ENCODE measurements at places on chromosomes 2 and 18.

DNA sequence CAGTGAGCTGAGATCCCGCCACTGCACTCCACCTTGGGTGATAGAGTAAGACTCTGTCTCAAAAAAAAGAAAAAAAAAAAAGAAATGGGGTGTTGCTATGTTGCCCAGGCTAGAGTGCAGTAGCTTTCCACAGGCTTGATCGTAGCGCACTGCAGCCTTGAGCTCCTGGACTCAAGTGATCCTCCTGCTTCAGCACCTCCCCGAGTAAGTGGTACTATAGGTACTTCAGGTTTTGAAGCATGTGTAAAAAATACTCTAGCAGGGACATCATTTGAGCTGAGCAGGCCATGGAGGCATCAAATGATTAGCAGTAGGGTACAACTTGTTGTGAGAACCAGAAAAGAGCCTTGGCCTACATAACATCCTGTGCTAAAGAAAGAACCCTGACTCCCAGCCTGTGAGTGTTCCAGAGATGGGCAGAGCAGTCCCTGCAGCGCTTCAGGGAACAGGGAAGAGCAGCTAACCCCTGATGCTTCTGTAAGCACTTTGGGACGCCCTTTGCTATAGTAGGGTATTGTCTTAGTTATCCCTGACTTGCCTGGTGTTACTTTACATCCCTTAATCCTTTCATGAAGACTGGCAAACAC, 119.1 kb downstream of the NEDD4L start:
- no peak for DNase-seq

DNA sequence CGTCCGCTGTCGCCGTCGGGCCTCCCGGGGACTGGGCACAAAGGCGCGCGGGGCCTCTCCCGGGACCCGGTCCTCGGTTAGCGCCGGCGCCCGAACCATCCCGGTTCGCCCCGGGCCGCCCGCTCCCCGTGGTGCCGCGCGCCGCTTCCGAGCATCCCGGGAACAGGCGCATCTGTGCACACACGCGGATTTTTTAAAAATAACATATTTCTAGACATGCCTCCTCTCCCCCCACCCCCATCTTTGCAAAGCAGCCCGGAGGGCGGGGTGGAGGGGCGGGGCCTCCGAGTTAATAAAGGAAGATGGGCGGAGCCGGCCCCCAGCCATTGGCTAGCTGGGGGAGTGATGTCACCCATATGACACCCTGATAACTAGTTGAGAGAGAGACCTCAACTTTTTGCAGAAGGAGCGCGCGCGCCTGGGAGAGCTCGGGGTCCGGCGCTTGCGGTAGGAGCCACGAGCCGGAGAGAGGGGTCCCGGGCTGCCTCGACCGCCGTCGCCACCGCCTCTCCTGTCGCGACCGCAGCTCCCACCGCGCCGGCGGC, at the start of gene SOX11:
TSS of gene SOX11 (plus strand) at position 400 of the 545 bp plus-strand sequence. CDS start 338 bp downstream, outside the sequence.
- no peak for DNase-seq

- peak; percentile 81 for DNase-seq
Measured at GRCh38 chr2:43226955-43227829, 786 bp upstream of the ZFP36L2 start.

DNA sequence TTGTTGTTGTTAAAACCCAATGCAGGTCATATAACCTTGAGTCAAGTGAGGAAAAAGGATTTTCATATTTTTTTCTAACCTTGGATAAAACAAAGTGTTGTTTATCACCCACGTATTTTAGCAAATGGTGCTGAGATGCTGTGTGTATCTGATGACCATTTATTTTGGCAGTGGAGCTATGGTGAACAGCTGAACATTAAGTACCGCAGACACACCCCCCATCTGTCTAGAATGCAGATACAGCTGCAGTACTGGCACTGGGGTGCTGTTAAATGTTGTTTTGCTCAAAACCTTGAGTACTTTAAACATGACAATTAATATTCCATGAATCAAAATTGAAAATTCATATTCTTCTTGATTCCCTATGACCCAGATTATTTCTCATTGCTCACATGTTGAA, 773.3 kb upstream of the SLC39A10 start:
- no peak for DNase-seq

- no peak for DNase-seq
Measured at GRCh38 chr18:13577781-13578180, 148.6 kb downstream of the FAM210A start.

GRCh38 chr2:230916218-230916617, 8.8 kb downstream of the GPR55 start:
- no peak for DNase-seq

- no peak for DNase-seq
Measured at GRCh38 chr2:100178864-100179263, 36.5 kb upstream of the AFF3 start.

DNA sequence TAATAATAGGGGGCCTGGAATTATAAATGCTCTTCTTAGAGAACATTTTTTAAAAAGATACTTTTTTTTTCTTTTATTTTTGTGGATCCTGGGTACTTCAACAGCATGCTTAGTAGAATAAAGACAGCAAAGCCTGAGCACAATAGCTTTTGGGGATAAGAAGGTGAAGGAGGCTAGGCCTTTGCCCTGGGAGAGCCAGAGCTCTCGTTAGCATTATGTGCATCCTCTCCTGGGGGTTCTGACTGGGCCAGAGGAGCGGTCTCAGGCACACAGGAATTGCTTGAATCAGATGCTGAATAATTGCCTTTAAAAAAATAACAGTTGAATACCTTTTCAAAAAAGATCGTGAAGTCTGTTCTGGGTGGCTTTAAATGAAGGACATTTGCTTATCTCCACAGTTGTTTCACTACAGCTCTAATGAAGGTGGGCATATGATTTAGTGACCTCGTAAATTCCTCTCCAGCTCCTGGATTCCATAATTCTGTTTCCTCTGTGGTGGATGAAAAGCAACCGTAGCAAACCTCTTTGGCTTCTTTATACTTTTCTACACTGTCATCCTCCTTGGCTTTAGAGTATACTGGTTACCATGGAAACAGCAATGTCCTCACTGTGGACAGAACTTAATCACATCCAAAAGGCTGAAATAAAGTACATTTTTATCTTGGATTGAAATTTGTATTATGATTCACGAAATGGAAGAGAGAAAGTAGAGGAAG, 133.8 kb downstream of the MAIP1 start:
- no peak for DNase-seq

DNA sequence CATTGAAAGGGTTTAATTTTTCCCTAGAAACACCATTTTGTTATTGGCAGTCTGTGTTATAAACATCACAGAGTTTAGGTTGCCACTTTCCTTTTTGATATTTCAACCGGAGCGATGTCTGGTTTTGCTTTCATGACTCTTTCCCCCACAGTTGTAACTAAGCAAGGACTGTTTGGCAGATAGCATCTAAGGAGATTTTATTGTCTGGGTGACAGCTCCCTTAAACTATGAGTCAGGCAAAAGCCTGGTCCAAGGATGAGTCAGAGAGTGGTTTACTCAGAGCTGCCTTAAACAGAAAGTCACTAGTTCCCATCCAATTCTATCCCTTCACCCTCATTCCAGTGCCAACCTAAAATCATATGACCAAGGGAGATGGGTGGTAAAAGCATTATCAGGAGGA, 341.6 kb upstream of the VWC2L start:
- DNase-seq, result no peak

- DNase-seq, result no peak
Measured at GRCh38 chr2:60778352-60778751, 22.3 kb downstream of the PAPOLG start.

DNA sequence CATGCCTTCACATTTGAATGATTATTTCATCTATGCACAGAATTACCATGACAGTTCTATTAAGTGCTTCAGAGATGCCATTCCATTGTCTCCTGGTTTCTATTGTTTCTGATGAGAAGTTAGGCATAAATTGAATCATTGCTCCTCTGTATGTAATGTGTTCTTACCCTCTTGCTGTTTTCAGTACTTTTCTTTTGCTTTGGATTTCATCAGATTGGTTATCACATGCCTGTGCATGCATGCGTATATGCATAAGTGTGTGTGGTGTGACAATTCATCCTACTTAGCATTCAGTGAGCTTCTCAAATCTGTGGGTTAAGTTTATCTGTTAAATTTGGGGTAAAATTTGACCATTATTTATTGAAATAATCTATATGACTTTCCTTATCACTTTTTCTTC, 263.3 kb upstream of the RND3 start:
- DNase-seq, result no peak

- no peak for DNase-seq
Measured at GRCh38 chr2:23496456-23496855, 111.5 kb downstream of the KLHL29 start.

DNA sequence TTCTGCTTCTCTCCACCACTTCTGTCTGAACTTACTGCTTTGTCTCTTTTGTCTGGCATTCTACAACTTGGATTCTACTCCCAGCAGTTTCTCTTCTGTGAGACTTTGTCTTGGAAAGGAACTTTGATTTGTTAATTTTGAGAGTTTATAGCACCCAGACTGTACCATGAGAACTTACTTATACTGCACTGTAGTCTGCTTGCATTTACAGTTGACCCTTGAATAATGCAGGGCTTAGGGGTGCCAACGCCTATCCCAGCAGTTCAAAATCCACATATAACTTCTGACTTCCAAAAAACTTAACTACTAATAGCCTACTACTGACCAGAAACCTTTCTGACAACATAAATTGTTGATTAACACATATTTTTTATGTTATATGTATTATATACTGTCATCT, 55.5 kb downstream of the DYNC1I2 start:
- no peak for DNase-seq

DNA sequence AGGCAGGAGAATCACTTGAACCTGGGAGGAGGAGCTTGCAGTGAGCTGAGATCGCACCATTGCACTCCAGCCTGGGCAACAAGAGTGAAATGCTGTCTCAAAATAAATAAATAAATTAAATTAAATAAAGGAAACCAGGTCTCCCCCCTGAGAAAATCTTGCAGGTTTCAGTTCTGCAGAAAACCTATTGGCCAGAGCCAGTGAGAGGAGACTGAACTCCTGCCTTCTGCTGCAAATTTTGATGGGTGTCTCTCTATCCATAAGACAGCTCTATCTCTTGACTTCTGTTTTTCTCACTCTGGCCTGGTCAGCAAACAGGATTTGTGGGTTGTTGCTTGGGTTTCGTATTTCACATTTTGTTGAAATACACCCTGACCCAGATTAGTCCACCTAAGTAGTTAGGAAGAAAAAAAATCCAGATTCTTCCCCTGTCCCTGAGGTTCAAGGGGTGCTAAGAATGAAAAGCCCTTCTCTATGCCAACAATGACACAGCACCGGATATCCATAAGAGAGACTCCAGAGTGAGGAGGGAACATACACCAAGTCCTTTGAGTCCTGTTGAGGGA, 86.7 kb upstream of the MAP4K4 start:
- DNase-seq, result no peak

DNA sequence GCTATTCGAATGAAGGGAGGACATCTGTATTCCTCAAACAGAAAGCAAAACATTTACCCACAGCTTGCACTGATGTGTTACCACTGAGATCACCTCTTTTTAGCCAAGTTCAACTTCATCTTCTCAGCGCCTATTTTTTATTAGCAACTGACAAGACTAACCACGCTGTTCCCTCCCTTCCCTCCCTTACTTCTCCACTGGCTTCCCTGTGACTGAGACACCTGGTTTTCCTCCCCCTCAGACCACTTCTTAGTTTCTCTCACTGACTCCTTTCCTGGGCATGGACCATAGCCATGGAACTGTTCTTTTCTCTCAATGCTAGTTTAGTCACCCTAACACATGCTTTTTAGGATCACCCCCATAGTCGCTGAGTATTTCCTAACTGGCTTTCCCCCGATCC, 3.3 kb downstream of the L3MBTL4 start:
- DNase-seq, result no peak

DNA sequence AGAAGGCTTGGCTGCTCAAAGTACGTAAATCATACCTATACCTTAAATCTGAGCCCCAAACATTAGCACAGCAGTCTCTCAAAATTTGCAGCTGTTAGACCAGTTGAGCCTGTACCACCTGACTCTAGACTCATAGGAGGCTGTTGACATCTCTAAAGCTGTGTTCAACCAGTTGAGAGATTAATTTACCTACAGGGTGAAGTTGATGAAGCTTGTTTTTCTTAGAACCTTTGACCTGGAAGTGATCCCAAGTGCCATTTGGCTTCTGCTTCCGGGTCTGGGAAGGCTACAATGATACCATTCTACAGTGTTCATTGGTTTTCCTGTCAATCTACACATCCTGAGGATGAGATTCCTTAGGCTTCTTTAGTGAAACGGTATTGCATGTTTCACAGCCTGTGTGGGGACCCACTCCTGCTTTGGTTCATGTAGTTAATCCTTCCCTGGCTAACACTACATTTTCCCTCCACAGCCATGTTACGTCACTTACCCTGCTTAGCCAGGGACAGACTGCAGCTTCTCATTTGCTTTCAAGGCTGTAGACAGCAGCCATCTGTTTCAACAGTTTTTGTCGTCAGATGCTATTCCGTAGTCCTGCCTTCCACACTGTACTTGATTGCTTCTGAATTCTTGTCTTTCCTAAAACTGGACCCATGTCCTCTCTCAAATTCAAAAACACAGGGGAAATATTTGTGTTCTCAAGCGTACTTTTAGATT, 4.7 kb upstream of the IL1RL2 start:
- no peak for DNase-seq

- no peak for DNase-seq
Measured at GRCh38 chr2:242075168-242075567, 205.6 kb downstream of the RTP5 start.

DNA sequence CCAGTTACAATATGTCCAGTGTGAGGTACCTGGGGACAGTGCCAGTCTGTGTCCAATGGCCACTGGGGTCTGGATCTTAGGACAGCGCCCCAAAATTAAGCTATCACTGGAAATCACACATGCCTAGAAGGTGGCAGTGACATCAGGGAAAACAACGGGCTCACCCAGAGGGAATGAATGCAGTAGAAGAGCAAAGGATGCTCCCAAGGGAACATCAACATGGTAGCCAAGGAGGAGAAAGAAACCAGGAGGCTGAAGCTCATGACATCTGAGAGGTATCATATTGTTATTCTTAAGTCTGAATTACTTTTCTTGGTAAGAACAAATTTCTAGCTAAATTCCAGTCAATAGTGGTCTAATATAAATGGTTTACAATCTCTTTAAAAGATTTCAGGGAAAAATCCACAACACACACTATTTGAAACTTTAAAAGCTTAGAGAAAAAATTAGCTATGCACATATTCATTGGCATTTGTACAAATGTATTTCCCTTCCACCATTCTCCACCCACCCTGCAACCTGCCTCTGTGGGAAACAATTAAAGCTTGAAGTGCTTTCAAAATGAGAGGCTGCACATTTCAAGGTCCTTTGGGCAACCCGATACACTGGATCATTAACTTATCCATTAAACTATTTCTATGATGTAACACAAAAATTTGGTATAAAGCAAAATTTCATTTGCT, 55.5 kb downstream of the SIGLEC15 start:
- DNase-seq, result no peak

GRCh38 chr2:152033011-152033925, 65.6 kb downstream of the CACNB4 start:
- DNase-seq, result no peak

GRCh38 chr18:50338715-50339114, 36.1 kb upstream of the SKA1 start:
- no peak for DNase-seq

DNA sequence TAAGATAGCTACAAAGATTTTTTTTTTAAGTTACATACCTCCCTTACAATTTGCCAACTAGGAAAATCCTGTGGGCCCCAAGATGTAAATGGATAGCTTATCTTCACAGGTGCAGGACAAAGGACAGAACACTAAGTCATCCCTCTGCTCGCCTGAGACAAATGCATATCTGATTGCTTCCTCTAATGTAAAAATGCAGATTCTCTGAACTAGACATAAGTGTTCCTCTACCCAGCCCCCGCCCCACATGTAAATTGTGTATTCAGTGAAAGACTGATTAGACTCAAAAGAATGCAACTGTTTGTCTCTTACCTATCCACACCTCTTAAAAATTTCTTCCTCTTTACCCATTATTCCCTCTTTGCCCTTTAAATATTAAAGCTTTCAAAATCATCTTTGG, 96.5 kb downstream of the CYP26B1 start:
- DNase-seq, result no peak
